ENCODE measurements at places on chromosomes 7 and 10.

DNA sequence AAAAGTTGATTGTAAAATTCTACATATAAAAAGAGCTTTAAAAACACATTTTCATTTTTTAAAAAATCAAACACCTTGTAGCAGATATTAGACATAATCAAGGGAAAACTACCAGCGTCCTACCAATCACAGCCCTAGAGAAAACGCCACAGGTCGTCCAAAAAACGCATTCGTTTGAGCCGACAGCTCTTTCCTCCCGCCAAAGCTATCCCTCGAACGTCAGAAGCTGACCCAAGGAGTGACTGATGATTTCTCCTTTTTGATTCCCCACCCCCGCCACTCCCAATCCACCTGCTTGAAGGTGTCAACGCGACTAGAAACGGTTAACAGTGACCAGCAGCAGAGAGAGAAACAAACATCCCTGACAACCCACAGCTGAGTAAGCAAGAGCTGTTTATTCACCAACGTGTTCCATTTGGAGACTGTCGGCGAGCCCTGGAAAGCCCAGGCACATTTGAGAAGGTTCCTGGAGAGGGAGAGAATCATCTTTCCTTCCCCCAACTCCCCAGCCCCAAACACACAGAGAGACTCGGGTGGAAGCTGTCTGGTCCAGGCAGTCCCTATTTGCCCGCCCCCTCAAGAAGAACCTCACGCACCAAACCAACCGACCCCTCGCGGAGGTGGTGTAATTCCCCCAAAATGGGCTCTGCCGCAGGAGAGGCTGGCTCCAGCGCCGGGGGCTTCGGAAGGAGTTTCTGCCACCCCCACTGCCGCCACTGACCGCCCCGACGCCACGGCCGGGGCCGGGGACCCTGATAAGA is 622 bp downstream of the CPEB3 start:
- peak; percentile 69 for DNase-seq

- DNase-seq: no peak
Observed at GRCh38 chr10:81136261-81136660, 598.6 kb downstream of the SH2D4B start.

- no peak for DNase-seq
Observed at GRCh38 chr10:97408496-97408992, 7.4 kb upstream of the RRP12 start.

GRCh38 chr7:137703291-137704010 is 143.3 kb downstream of the DGKI start:
- no peak for DNase-seq

- no peak for DNase-seq
Observed at GRCh38 chr7:26083113-26083512, 68.9 kb upstream of the NFE2L3 start.

GRCh38 chr7:39153647-39154046 is 175.9 kb downstream of the POU6F2 start:
- DNase-seq: no peak

Data from NCI-H774 (cell line).